ENCODE measurements at places on chromosomes 6 and 20.

GRCh38 chr6:120202878-120203277, 853.3 kb upstream of the MAN1A1 start:
- no peak for DNase-seq

DNA sequence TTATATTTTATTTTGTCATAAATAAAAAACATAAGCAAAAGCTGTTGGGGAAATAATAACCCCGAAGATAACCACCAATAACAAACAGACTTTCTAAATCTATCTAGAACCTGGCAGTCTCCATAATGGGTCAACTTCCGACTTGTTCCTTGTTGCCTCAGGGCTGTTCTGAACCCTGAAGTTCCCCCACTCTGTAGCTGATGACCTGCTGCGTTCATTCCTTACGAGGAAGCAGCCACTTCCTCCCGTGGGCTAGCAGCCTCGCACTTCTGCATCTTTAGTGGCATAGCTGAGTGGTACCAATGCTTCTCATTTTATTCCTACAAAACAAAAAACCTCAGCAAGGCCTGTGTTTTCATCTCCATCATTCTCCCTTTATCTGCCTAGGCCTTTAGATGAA, 103.0 kb downstream of the PLEKHG1 start:
- DNase-seq, result no peak

DNA sequence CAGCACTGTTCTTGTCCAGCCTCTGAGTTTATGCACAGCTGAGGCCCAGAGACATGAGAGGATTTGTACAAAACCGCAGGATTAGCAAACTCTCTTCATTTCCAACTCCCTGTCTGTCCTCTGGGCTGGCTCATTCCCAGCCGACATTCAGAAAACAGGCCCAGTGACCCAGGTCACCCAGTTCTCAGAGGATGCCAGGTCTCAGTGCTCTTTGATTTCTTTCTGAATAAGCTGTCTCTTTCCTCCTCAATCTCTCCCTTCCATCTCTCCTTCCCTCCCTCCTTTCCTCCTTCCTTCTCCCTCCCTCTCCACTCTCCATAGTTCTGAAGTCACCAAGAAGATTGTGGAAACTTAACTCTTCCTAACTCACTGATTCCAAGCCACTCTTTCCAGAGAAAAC, 372.7 kb upstream of the SULF2 start:
- DNase-seq, result no peak

GRCh38 chr6:106444777-106445507, 84.4 kb downstream of the CRYBG1 start:
- peak; percentile 23 for DNase-seq
